Skeletal muscle cell (primary cell): ENCODE measurements at places on chromosomes 12 and 14.

- no peak for DNase-seq
These were observed 51.0 kb downstream of the RTN1 start for GRCh38 chr14:59819446-59820088.

- DNase-seq, result no peak
These were observed 49.4 kb downstream of the MOK start for GRCh38 chr14:102255401-102256190.

GRCh38 chr14:61438860-61439765, 117.7 kb downstream of the PRKCH start:
- DNase-seq, result no peak

DNA sequence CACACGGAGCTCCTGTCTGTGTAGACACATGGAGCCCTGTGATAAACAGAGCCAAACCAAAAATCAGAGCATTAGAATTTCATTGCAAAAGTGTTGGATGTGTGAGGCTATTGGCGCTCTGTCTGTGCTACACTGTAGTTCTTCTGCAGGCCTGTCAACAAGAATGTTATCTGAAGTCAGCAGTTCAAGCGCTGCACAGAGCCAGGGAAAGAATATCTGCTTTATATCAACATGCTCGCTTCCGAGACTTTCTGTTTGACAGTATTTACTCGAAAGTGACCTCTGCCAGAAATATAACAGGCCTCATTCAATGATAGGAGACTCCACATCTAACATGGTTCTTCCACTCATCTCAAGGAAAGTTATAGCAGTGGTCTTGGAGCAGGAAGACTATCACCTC, 118.3 kb downstream of the CCER1 start:
- no peak for DNase-seq
